CD4-positive, CD25-positive, alpha-beta regulatory T cell (primary cell): ENCODE measurements at places on chromosomes 13 and 19. TPM values are rescaled to one million over a fixed set of nuclear protein-coding genes. Genes with fewer than 3 reads are reported as not detected.

DNA sequence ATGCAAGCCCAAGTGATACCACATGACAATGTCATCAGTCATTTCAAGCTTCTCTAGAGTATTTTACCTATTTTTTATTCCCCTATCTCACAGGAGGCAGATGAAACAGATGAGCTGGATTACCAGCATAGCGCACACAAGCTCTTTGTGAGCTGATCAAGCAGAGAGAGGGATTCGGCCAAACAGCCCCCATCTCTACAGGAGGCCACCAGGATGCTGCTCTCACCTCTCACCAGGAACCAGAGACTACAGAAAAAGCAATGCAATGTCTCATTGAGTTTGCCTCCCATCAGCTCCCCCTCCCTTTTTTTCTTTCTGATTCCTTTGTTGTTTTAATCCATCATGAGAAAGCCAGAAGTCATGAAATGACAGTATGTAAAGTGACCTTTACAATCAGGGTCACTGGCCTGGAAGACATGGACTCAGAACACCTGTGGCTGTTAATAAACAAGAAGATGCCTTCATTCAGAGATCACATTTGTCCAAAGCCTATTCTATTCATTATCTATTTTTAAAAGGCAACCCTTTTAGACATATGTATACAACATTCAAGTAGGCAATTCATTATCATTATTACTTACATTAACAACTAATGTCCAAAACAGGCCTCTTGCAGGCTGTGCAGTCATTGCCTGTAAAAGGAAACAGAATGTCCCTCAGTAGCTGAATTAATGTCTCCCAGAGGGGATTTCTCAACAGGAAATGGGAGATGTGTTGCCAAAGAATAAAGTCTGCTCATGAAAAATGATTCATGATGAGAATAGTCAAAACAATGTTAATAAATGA is 656.6 kb downstream of the TBC1D4 start:
- H3K27ac ChIP-seq, result no peak overlapping the region
- DNase-seq, result no peak
- no peak overlapping the region for H3K4me3 ChIP-seq
- H3K4me1 ChIP-seq, result no peaks in the 10 kb centered on the region

ZNF285 gene
- 0.39 TPM for total RNA-seq

GRCh38 chr19:15161028-15161984 is 39.5 kb downstream of the NOTCH3 start:
- H3K4me3 ChIP-seq, result no peak overlapping the region
- H3K27me3 ChIP-seq, result peaks cover 2% of the 10 kb centered on the region
- H3K27ac ChIP-seq, result no peak overlapping the region
- DNase-seq, result no peak
- H3K4me1 ChIP-seq, result no peaks in the 10 kb centered on the region

ICAM5 gene
- total RNA-seq, result 0.20 TPM

DNA sequence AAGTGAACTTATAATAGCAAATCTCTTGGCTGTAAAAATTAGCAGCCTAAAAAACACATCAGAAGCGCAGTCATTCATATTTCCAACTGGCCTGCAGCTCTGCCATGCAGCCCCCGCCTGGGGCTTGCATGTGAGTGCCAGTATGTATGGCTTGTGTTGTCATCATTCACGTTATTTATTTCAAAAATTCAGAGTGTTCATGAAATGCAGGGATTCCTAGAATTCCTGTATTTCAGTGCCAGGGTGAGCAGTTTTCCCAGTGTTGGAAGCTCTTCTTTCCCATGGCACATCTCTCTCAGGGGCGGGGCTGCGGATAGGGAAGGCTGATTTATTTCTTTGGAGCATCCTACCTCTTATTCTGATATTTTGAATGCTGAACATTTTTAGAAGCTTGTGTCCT is 234.6 kb downstream of the FGF9 start:
- H3K4me1 ChIP-seq, result no peaks in the 10 kb centered on the region
- H3K27ac ChIP-seq, result no peak overlapping the region
- DNase-seq, result no peak
- H3K36me3 ChIP-seq, result no peaks in the 10 kb centered on the region

GRCh38 chr13:42272804-42273175 is 838 bp downstream of the AKAP11 start:
- peak overlapping the region; percentile 89 for H3K4me3 ChIP-seq
- H3K27ac ChIP-seq, result peak overlapping the region; percentile 98
- peak; percentile 34 for DNase-seq
- H3K36me3 ChIP-seq, result no peaks in the 10 kb centered on the region
- H3K4me1 ChIP-seq, result peaks cover 52% of the 10 kb centered on the region
- no peaks in the 10 kb centered on the region for H3K27me3 ChIP-seq

- H3K4me1 ChIP-seq, result no peaks in the 10 kb centered on the region
- no peak overlapping the region for H3K27ac ChIP-seq
- no peaks in the 10 kb centered on the region for H3K27me3 ChIP-seq
Observed at GRCh38 chr19:31313291-31314030, 35.8 kb downstream of the TSHZ3 start.

- H3K36me3 ChIP-seq, result no peaks in the 10 kb centered on the region
- no peak for DNase-seq
- no peak overlapping the region for H3K4me3 ChIP-seq
- H3K27me3 ChIP-seq, result no peaks in the 10 kb centered on the region
- H3K4me1 ChIP-seq, result no peaks in the 10 kb centered on the region
Observed at GRCh38 chr13:77415253-77416071, 88.6 kb upstream of the MYCBP2 start.

DNA sequence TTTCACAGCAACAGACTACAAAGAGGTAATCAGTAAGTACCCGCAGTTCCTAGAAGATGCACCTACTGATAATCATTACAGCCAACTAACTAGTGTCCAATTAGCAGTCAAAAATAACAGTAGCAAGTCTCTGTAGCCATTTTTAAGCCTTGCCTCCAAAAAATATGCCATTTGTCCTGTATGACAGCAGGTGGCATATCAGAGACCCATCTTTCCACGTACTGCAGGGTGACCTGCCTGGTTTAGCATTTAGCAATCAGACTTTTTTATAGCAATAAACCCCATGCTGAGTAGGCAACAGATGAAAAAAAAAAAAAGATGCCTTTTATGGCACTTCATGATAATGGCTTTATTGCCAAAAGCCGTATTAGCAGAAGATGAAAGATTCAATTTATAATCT is 155.3 kb upstream of the LSM14A start:
- H3K4me1 ChIP-seq, result no peaks in the 10 kb centered on the region
- no peak for DNase-seq
- no peak overlapping the region for H3K4me3 ChIP-seq
- H3K36me3 ChIP-seq, result no peaks in the 10 kb centered on the region
- peaks cover 10% of the 10 kb centered on the region for H3K27me3 ChIP-seq

DNA sequence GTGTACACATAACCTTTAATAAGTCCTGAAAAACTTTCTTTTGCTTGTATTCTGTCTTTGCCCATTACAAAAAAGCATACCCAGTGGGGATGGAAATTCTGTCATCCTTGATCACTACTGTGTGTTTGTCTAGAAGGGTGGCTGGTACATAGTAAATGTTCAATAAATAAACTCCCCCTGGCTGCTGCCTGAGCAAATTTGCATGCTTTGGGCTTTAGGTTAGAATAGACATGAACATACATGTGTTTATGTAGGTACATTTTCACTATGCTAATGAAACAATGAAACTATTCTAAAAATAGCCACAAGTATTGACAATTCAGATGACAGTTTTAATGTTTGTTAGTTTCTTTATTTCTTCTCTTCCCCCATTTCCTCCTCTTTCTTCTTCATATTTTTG is 36.1 kb downstream of the TNFSF13B start:
- no peak overlapping the region for H3K4me3 ChIP-seq
- H3K4me1 ChIP-seq, result peaks cover 21% of the 10 kb centered on the region
- H3K27ac ChIP-seq, result no peak overlapping the region
- no peaks in the 10 kb centered on the region for H3K27me3 ChIP-seq

GRCh38 chr19:34959021-34959420 is 5.0 kb downstream of the ZNF792 start:
- no peak for DNase-seq
- H3K27me3 ChIP-seq, result no peaks in the 10 kb centered on the region

CACNA1A gene
- 0.62 TPM for total RNA-seq

DNA sequence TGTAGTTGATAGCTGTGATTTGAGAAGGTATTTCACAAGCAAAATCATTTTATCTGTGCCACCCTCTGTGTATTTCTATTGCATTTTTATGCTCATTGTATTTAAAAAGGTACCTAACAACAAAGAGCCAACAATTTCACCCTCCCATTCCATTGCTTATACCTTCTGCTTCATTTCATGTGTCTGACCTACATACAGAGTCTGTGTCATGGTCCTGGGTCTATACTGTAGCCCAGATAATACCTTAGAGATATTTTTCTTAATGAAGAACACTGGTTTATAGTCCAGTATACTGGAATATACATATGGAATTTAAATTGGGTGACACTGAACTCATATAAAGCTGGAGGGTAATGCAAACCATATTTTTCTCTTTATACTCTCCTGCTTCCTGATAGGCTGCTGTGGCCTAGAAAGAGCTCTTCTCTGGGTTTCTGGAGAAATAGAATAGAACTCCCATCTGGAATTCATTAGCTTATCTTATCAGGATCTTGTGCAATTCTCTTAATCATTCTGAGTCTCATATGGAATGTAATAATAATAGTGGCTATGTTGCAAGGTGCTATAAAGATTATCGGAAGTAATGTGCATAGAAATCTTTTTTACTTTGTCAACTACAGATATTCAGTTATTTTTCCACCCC is 31.8 kb upstream of the SPART start:
- H3K4me1 ChIP-seq, result no peaks in the 10 kb centered on the region
- H3K36me3 ChIP-seq, result no peaks in the 10 kb centered on the region
- DNase-seq, result no peak
- H3K27me3 ChIP-seq, result no peaks in the 10 kb centered on the region
- H3K4me3 ChIP-seq, result no peak overlapping the region

GRCh38 chr13:26929971-26930730 is 169.6 kb upstream of the GPR12 start:
- H3K36me3 ChIP-seq, result no peaks in the 10 kb centered on the region
- H3K27me3 ChIP-seq, result peaks cover 2% of the 10 kb centered on the region
- H3K4me1 ChIP-seq, result no peaks in the 10 kb centered on the region

DNA sequence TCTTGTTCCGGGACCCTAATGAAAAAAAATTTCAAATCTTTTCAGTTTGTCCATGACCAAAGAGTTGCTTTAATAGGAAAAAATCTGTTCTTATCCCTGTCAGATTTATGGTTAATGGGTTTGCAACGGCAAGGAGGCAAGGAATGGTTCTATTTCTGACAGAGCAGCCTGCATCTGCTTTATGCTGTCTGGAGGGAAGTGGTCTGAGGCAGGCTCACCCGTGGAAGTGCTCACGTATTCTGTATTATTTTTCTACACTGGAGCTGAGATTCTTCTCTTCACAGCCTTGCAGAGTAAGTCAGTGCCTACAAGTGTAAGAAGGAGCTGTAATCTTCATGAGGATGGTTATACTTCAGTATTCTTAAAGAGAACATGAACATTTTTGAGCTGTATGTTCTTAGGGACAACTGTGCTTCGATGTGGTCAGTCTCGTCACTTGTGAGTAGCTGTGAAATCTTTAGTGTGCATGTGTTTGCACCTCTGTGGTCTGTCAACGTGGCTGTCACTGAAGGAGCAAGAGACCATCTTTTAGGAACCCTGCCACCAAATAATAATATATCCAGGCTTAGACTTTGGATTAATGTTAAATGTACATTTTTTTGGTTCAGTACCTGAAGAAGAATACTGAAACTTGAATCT is 114.3 kb downstream of the DNAJC3 start:
- H3K4me1 ChIP-seq, result no peaks in the 10 kb centered on the region
- no peak for DNase-seq
- no peak overlapping the region for H3K27ac ChIP-seq
- H3K27me3 ChIP-seq, result no peaks in the 10 kb centered on the region
- no peak overlapping the region for H3K4me3 ChIP-seq

OR7A5 gene
- total RNA-seq, result not detected
